Psoas muscle (tissue), 8 donors: ENCODE measurements at places on chromosomes 2 and 18. TPM values are rescaled to one million over a fixed set of nuclear protein-coding genes. Genes with fewer than 3 reads are reported as not detected.

Gene CD8A
- total RNA-seq: 0.81 TPM

Gene ONECUT2
- not detected for total RNA-seq

Gene HOXD1
- total RNA-seq: not detected

Gene MSTN
- total RNA-seq: 0.32 TPM

Gene STAT1
- total RNA-seq: 49.0 TPM

Gene IL36B
- total RNA-seq: not detected

Gene RAB31
- 6.0 TPM for total RNA-seq

Gene SERPINB3
- total RNA-seq: not detected

Gene C2orf78
- total RNA-seq: not detected

Gene TMEM247
- not detected for total RNA-seq

Gene SALL3
- total RNA-seq: not detected

Gene DGUOK
- total RNA-seq: 20.3 TPM

Gene DNER
- 0.54 TPM for total RNA-seq

Gene TIGD1
- total RNA-seq: 2.3 TPM

Gene GAREM2
- total RNA-seq: 3.3 TPM

Gene CD207
- 0.20 TPM for total RNA-seq

Gene RNF25
- total RNA-seq: 18.4 TPM

Gene RTKN
- total RNA-seq: 18.8 TPM

Gene TEX44
- total RNA-seq: not detected
